Eye (tissue), 1 donor: ENCODE measurements at places on chromosomes 2 and 18.

DNA sequence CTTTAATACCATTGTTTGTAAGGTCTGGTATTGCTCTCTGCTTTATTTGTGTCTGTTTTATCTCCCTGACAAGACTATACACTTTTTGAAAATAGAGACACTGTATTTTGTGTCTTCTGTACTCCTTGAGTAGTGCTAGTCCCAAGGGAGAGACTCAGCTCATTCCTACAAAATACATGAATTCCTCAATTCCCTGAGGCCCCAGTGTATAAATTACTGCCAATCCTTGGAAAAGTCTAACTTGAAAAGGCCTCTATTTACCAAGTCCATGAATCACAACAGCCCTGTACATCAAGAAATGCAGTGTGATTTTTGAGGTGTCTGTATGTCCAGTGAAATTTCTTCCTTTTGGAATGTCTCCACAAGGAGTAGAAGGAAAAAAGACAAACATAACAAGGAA lies 34.9 kb upstream of the NEDD4L start:
- DNase-seq = no peak

DNA sequence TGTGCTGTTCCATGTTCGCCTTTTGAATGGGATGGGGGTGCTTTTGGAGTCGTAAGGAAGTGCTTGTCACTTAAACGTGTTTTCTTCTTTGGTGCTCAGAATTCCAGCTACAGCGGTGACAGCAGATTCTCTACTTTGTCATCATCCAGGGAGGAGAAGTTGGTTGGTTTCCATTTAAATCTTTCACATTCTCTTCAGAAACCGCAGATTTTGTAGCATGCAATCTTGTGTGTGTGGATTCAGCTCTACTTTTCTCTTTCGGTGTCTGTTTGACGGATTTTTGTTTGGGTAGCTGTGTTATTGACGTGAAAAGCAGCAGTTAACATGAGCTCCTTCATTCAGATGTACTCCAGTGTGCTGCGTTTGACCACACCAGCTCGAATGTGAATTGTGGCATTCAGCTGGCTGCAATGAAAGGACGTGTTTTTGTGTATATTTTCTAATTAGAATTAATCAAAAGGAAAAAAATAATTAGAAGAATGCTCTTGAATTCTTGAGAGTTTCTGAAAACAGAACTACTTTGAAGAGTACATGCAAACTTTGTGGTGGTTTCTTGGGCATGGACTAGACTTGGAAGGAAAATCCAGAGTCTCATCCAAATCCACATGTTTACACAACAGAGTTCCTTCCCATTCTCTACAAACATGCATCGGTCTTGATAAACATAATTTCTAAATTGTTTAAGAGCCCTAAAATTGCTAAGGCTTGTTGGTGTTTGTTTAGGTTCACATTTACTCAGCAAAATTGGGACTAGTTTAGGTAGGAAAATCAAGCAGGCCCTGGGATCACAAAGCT lies 68.7 kb upstream of the RBM44 start:
- DNase-seq = no peak

DNA sequence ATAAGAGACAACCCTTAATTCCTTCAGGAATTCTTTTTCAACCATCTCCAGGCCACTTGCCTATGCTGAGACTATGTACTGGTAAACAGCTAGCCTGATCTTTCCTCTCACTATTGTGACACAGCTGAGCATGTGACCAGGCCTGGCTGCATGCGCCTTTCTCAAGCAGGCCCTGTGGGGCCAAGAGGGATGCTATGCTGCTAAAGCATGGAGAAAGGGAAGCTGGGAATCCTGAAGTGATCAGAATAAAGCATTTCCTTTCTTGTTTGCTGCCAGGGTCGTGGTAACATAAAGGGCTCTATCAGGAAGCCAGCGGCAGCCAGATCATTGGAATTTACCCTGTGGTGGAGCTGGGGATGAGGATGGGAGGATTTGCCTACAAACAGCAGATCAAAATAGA lies 29.8 kb upstream of the LCLAT1 start:
- no peak for DNase-seq

GRCh38 chr18:60130284-60130683 lies 230.5 kb downstream of the PMAIP1 start:
- no peak for DNase-seq

- no peak for DNase-seq
Measured at GRCh38 chr18:55024564-55024963, 65.3 kb upstream of the CCDC68 start.

- no peak for DNase-seq
Measured at GRCh38 chr18:69658103-69658502, 257.4 kb downstream of the DOK6 start.

- no peak for DNase-seq
Measured at GRCh38 chr2:239102266-239102665, 254.4 kb downstream of the TWIST2 start.

GRCh38 chr2:106839849-106840595 lies 45.9 kb downstream of the ST6GAL2 start:
- peak; percentile 83 for DNase-seq

- DNase-seq = peak; percentile 91
Measured at GRCh38 chr2:150485871-150486538, 1.5 kb downstream of the RND3 start.

DNA sequence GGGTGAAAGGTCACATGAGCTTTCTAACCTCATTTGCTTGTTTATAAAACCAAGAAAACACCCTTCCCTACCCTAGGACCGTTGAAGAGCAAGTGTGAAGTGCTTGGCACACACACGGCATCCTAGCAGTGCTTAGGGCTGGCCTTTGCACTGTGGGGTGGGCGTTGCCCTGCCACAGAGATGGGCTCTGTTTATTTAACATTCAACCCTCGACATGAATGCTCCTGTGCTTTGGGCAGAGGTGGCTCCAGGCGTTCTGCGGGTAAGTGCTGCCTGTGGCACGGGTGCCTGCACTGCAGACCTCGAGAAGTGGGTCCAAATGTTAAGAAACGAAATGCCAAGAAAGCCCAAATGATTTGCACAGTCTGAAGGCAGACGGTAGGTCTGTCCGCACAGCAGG lies 170.1 kb downstream of the FHOD3 start:
- no peak for DNase-seq

DNA sequence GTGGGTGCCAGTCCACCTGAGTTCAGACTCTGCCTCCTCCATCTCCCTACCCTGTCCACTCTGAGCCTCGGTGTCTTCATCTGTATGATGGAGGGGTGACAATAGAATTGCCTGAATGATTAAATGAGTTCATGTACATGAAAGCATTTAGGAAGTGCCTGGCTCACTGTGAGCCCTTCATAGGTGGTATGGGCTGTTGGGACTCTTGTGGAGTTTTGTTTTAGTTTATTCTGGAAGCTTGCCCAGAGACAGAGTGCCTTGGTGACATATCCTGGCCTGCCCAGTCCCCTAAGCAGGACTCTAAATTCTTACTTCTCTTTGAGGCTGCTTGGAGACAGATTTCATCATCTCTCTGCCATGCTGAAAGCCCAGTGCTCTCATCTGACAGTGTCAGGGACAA lies 24.5 kb upstream of the GIGYF2 start:
- DNase-seq = no peak

DNA sequence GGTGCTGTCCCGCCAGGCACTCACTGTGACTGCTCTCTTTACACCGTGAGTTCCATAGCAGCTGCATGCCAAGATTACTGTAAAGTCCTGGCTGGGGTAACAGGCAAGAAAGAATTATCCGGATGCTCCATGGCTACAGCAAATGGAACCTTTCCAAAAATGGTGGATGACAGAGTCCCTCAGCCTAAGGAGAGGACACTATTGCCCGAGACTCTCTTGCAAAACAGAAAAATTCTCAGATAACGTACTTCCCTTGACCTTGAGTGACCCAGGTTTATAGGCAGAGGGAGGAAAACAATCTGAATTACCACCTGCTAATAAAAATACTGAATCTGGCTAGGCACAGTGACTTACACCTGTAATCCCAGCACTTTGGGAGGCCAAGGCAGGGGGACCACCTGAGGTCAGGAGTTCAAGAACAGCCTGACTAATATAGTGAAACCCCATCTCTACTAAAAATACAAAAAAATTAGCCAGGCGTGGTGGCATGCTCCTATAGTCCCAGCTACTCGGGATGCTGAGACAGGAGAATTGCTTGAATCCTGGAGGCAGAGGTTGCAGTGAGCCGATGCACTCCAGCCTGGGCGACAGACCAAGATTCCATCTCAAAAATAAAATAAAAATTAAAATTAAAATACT lies 4.5 kb downstream of the CYS1 start:
- no peak for DNase-seq

DNA sequence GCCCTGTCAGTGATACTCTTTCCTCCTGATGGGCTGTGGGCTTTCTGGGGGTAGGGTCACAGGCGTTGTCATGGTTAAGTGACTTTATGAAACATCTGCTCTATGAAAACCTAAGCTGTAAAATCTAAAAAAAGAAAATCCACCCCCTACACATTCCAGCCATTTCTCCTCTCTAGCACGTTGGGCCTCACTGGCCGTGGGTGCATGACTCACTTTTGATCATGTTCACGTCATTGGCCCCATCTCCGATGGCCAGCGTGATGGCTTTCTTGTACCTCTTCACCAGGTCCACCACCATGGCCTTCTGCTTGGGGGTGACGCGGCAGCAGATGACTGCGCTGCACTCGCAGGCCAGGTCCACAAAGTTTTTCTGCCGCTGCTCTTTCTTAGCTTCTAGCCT lies 39.3 kb upstream of the NARS1 start:
- no peak for DNase-seq

GRCh38 chr18:12637393-12637792 lies 20.5 kb downstream of the SPIRE1 start:
- DNase-seq = no peak

DNA sequence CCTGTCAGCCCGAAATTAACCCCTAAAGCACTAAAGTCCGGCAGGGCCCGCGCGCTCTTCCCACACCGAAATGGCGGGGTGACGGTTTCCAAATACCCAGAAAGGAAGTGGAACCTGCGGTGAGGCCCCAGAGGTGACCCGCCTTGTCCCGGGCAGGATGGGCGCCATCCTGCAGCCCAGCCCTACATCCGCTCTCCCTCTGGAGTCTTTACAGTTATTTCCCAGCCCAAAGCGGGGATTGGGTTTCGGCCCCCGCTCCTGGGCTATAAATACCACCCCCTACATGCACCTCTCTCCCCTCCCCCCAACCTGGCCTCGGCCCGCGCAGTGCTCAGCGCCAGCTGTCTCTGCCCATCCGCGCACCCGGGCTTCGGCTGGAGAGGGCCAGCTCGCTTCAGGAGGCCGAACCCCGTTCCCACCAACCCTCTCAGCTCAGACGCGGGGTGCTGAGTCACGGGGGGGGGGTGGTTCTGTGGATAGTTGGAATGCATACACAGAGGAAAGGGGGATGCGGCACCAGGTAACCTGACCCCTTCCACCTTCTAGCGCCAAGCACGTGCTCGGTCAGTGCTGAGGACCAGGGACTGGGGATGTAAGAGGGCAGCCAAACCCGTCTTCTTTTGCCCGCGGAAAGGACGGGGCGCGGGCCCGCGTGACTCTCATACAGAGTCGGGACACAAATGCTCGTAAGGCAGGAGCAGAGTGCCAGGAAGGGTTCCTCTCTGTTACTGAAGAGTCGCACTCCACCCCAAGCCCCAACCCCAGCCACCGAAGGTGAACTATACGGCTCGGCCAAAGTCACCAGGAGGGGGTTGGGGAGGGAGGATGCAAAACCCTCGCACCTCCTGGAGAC lies at the start of gene TUBA4B:
TSS of gene TUBA4B (plus strand) at position 344 of the 853 bp plus-strand sequence. CDS start at position 509, 165 bp downstream.
- peak; percentile 45 for DNase-seq

GRCh38 chr2:175168564-175168945 lies 552 bp upstream of the ATF2 start:
- no peak for DNase-seq

GRCh38 chr2:179729966-179730365 lies 131.4 kb downstream of the ZNF385B start:
- no peak for DNase-seq

DNA sequence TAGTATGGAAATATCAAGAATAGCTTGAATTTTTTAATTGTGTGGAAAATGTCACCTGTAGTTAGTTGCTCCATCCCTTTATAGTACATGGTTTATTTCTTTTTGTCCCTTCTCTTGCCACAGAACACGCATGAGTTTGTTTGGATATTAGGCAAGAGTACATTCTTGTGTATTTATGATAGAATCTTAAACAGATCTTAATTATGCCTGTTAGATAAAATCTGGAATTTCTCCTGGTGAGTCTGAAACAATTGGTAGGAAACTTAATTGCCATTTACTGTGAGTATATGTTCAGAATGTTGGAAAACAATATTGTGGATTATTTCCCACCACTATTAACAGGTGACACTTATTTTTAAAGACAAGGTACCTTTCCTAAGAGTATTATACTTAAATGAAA lies 30.2 kb upstream of the CABYR start:
- no peak for DNase-seq

GRCh38 chr2:38406597-38407110 lies 29.6 kb upstream of the ATL2 start:
- DNase-seq = no peak

DNA sequence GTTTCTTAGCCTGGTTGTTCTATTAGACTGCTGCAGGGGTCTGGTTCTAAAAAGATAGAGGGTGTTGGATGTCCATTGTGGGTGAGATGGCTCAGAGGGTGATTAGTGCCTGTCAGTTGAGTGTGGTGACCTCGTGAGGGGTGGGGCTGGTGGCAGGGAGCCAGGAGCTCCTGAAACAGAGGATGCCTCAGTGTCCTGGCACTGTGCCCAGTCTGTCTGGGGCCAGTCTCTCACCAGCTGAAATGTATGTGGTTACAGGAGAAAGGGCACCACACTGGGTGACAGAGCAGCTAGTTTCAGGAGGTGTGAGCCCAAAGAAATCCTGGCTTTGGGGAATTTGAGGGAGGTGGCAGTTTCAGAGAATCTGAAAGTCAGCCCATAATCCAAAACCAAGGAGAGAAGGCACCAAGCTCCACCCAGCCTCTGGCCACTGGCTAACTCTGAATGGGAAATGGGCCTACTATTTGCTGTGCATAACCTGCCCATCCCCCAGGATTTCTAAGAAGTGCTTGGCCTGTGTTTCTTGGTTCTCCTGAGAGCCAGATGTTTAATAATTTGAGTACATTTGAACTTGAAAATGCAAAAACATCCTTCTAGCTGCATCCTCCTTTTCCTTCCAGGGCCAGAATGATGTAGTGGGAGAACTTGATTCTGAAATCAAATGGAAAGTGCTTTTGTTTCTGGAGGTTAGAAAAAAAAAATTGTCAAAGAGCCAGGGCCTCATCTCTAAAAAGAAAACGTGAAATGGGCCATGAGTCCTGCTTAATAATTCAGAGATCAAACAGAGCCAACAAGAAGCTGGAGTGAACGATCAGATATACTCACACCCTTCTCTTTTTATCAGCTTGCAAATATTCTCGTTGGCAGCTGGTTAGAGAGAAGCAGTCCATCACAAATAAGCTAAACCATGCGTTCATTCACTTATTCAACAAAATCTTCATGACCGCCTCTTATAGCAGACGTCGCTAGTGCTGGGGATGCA lies 92.3 kb downstream of the B3GNT2 start:
- peak; percentile 30 for DNase-seq

- DNase-seq = no peak
Measured at GRCh38 chr2:178075006-178075326, 2.4 kb upstream of the PDE11A start.
